DMS153 (cell line): ENCODE measurements at places on chromosomes 13 and 19.

- no peak for DNase-seq
Measured at GRCh38 chr19:48064509-48064908, 20.6 kb upstream of the CABP5 start.

GRCh38 chr19:48624791-48625723 lies 5.8 kb downstream of the SPHK2 start:
- DNase-seq: no peak

DNA sequence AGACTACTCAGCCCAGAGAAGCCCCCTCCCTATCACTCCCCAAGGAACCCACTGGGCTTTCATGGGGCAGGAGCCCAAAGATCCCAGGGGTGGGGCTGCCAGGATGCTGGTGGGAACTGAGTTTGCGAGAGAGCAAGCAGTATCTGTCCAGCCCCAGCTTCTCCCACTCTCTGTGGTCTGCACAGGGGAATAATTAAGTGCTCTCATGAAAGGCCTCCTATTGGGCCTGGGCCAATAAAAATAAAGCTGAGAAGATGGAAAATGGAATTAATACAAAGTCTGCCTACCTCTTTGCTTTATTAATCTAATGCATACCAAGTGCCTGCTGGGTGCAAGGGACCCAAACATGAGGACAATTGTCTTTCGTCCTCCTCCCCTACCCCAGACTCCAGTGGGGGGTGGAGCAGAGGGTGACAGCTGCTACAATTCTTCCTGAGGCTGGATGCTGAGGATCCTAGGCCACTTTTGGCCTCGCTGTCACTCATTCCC lies 5.4 kb downstream of the DDX39A start:
- DNase-seq: no peak

DNA sequence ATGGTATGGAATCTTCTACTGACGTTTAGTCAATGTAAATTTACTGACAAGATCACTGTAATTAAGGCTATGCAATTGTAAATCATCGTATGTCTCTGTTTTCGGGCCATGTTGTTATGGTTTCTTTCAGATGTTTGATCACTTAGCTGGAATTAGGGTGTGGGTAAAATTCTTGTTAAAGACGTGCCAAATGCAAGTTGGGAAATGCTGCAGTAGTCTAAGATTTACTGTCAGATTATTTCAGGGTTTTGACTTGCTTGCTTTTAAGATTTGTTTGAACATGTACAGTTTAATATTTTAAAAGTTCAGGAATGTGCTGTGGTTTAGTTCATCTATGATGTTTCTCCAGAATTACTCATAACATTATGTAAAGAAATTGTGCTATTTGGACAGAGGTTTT lies 10.8 kb downstream of the NDFIP2 start:
- DNase-seq: no peak

GRCh38 chr19:8387688-8388611 lies 2.2 kb upstream of the RAB11B start:
- DNase-seq: peak; percentile 25

DNA sequence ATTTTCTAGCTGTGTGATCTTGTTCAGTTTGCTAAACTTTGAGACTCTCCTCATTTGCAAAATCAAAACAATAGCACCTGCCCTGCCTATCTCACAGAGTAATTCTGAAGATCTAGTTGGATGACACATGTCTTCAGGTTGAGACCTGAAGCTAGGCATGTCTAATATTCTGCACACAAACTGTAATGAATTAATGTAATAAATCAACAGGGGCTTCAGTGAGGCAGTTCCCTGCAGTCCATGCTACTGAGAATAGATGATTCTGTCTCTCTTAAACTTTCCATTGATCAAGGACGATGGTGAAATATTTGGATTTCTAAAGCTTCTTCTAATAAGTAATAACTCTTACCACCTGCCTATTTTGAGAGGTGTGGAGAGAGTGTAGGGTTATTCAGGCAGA lies 268.1 kb upstream of the TMTC4 start:
- DNase-seq: no peak

DNA sequence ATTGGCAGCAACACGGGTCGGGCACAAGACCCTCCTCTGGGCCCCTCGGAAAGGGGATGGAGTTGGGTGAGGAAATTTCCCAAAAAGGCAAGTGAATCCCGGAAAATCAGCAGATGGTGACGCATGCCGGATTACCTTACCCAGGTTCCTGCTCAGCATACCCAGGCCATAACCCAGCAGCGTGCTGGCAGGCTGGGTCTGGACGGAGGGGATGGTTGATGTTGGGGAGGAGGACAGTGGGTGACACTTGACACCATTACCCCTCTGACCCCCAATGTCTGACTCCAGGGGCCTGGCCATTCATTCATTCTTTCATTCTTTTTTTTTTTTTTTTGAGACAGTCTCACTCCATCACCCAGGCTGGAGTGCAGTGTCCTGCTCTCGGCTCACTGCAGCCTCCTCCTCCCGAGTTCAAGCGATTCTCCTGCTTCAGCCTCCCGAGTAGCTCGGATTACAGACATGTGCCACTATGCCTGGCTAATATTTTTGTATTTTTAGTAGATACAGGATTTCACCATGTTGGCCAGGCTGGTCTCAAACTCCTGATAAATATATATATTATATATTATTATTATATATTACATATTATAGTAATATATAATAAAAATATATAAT lies 799 bp downstream of the PVR start:
- peak; percentile 13 for DNase-seq

DNA sequence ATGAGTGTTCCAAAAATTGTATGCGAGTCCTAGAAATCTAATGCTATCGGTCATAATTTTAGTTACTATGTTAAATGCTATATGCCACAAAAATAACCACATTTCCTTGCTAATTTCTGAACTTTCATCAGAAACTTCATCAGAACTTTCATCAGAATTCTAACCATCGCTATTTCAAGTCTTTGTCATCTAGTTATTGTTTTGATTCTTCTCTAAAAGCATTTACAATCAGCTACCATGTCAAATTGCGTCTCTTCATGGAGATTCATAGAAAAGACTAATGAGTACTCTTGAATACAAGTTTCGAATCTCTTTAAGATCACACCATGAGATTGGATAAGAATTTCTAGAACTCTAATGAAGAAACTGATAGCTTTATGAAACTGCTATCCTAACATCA lies 52.7 kb upstream of the TM9SF2 start:
- no peak for DNase-seq

DNA sequence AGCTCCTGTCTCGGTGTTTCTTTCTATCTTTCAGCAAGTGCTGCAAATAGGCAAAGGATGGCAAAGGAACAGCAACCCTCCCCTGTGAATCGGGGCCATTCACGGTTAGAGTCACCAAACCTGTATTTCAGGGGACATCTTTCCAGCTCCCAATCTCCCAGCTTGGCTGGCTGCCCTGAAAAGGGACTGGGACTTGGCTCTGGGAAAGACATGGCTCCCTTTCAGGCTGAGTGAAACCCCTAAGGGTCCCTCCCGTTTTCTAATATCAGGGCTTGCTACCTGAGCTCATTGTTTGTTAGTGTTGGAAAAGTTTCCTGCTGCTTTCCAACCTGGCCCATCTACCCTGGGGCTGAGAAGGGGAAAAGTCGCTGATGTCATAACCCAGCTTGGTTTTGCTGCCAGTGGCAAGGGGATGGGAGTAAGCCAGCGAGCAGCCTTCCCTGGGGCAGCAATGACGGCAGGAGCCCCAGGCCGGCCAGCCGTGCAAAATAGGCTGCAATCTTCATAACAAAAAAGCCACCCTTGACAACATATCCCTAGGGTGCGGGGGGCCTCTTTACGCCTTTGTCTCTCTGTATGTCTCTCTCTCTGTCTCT lies 29.9 kb downstream of the SERP2 start:
- DNase-seq: no peak

GRCh38 chr13:25608181-25608580 lies 236.4 kb downstream of the ATP8A2 start:
- DNase-seq: peak; percentile 68

GRCh38 chr13:97228850-97229521 lies 6.9 kb downstream of the MBNL2 start:
- no peak for DNase-seq

DNA sequence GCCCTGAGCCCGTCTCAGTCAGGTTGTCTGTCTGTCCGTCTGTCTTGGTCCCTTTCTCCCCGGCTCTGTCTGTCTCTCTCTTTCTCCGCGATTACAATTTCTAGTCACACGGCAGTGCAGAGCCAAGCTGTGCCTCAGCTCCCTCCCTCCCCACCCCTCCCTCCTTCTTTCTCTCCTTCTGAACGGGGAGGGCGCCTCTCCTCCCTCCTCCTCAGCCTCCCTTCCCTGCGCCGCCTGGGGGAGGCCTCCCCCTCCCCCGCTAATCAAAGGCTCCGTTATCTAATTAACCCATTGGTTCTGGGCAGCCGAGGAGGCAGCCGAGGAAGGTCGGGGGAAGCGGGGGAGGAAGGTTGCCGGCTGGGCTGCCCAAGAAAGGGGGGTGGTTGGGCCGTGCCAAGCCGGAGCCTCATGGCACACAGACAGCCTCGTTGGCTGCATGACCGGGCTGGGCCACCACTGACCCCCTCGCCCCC lies 16.5 kb downstream of the LRRC4B start:
- no peak for DNase-seq

GRCh38 chr13:108281901-108282300 lies 12.4 kb downstream of the TNFSF13B start:
- DNase-seq: no peak

DNA sequence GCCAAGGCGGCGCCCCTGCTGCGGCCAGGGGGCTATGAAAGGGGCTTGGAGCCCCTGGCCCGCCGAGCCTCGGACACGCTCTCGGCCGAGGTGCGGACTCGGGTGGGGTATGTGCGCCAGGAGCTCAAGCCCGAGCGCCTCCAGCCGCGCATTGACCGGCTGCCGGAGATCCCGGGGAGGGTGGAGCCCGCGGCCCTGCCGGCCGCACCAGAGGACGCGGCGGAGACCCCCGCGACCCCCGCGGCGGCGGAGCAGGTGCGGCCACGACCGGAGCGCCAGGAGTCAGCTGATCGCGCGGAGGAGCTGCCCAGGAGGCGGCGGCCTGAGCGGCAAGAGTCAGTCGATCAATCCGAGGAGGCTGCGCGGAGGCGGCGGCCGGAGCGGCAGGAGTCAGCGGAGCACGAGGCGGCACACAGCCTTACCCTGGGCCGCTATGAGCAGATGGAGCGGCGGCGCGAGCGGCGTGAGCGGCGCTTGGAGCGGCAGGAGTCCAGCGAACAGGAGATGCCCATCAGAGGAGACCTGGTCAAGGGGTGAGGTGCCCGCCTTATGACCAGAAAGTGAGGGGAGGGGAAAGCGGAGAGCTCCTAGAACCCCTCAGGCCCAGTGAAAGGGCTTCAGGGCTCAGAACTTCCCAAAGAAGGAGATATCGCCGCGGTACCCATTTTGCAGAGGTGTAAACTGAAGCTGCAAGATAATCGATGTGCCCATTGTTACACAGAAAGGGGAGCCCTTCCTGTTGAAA lies 8.8 kb upstream of the SHKBP1 start:
- DNase-seq: no peak

GRCh38 chr13:48910686-48911085 lies 65.0 kb upstream of the FNDC3A start:
- DNase-seq: no peak

DNA sequence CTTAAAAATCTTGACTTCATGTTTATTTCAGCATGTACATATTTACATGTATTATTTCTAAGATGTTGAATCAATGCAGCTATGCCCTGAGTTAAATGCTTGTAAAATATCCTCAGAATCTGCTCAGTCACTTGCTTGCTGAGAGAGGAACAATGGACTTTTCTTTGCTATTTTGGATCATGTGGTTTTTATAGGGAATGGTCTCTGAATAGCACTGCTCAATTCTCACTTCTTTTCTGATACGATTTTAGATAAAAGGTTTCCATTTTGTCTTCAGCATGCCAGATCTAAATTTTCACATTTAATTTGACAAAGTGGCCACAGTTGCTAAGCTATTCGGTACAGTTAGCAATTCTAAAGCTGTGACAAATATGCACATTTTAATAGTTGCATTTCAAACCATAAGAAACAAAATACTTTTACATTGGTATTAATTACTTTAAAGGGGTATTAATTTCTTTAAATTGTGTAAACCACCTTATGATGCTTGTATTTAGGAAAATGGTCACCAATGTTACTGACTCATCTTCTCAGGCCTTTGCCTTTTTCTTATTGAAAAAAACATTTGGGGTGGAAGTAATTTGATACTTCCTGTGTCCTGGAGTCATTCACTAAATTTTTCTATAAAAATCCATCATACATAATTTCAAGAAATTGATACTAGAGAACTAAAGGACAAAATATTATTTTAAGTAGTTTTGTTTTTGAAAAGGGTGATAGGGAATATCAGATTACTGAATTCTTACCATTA lies 113.5 kb downstream of the MYO16 start:
- DNase-seq: no peak

GRCh38 chr13:34608331-34608730 lies 333.7 kb upstream of the NBEA start:
- DNase-seq: no peak

GRCh38 chr19:52941941-52942385 lies 18.7 kb upstream of the ZNF888 start:
- DNase-seq: no peak

DNA sequence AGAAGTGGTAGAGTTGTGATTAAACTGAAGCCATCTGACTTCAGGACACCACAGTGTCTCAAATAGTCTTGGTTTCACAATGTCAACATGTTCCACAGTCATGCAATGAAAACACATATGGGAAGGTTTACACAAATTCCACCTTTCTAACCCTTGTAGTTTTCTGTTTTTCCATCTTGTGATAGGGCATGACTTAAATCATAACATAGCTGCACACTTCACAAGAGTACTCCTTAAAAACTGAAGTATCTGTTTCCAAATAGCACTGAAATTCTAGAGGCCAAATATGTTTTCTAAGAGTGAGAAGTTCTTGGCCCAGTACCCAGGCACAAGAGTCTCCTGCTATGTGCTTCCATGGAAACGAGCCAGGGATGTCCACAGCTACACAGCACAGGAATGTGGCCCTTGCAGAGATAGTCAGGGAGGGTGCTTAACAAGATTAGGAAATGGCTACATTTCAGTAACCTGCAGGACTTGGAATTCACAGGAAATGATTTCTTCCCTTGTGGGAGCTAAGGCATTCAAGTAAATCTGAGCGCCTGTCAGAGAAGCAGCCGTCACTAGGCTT lies 269.1 kb downstream of the NDFIP2 start:
- DNase-seq: no peak

- no peak for DNase-seq
Measured at GRCh38 chr13:66704110-66704509, 526.0 kb downstream of the PCDH9 start.

DNA sequence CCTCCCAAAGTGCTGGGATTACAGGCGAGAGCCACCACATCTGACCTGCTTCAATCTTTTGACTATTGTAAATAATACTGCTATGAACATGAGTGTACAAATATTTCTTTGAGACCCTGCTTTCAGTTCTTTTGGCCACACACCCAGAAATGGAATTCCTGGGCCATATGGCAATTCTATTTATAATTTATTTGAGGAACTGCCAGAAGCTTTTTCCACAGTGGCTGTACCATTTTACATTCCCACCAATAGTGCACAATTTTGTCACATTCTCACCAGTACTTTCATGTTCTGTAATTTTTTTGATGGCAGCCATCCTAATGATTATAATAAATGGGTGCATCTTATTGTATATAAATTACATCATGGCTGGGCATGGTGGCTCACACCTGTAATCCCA lies 13.7 kb upstream of the FCER2 start:
- no peak for DNase-seq

GRCh38 chr13:92739306-92739818 lies 487.2 kb upstream of the GPC6 start:
- peak; percentile 48 for DNase-seq
